T follicular helper cell (primary cell): ENCODE measurements at places on chromosomes 12 and 14.

DNA sequence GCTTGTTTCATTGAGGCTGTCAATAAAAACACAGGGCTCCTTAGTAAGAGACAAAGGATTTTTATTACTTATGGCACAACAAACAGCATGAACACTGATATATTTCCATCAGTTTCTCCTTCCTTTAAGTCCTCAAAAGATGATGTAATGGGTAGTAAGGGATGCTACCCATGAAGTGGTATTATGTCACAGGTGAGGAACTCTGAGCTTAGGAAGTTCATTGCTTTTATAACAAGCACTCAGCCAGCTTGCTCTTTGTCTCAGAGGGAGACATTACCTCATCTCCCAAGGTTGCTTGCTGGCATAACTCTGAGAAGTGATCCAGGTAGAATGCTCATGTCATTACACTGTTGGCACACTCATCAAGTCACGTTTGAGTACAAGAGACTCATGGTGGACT is 287.0 kb upstream of the OR4E1 start:
- DNase-seq: no peak

GRCh38 chr12:108232565-108232964 is 103.5 kb downstream of the WSCD2 start:
- no peak for DNase-seq

DNA sequence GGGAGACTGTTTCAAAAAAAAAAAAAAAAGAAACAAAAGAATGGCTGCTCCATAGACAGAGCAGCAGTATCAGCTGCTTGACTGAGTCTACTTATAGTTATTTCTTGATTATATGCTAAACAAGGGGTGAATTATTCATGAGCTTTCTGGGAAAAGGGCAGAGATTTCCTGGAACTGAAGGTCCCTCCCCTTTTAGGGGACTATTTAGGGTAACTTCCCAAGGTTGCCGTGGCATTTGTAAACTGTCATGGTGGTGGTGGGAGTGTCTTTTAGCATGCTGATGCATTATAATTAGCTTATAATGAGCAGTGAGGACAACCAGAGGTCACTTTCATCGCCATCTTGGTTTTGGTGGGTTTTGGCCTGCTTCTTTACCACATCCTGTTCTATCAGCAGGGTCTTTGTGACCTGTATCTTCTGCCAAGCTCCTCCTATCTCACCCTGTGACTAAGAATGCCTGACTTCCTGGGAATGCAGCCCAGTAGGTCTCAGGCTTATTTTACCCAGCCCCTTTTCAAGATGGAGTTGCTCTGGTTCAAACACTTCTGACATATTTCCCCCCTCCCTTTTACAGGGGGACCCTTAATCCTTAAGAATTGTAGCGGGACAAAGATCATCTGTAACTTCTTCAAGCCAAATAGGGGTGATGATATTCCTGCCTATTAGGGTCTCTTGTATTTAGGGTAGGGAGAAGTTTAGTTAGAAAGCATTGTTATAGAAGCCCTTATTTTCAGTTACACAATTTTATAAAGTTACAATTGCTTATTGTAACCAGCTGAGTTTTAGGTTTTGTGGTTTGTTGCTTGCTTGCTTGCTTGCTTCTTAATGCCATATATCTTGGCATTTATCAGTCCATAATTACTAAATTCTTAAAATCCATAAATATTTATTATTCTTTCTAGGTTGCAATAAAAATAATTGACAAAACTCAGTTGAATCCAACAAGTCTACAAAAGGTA is 42.5 kb downstream of the MARK3 start:
- no peak for DNase-seq

DNA sequence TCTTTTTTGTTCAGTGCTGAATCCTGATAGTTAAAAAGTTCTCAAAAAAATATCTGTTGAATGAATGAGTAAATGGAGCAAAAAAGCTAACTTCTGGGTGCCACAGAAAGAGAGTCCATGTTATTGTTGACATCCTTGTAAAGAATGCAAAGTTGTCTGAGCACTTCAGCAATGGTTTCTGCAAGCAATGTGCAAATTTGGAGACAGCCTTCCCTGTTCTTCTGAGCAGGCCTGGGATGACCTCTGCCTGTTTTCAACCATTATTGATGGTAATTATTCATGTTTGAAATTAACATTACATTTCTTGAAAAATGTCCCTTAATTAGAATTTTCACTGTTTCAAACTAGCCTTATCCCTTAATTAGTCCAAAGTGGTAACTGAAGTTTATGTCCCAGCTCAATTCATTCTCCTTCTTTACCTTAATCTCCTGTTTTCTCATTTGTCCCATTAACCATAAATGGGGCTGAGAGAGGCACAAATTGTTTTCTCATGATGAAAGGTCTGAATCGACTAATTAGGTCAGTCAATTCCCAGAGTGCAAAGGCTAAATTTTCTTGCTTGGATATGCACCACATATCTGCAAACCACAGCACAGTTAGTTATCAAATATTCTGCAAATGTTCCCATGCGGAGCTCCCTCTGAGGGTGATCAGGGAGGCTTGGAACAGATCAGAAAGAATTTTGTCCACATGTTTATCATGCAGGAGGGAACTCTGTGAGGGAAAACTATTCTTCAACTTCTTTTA is 139.4 kb upstream of the KRR1 start:
- DNase-seq: no peak

- DNase-seq: no peak
Observed at GRCh38 chr14:76773188-76773885, 12.1 kb downstream of the VASH1 start.

GRCh38 chr14:76205708-76206107 is 54.0 kb downstream of the GPATCH2L start:
- no peak for DNase-seq
